ENCODE measurements at places on chromosomes 2 and 18.

DNA sequence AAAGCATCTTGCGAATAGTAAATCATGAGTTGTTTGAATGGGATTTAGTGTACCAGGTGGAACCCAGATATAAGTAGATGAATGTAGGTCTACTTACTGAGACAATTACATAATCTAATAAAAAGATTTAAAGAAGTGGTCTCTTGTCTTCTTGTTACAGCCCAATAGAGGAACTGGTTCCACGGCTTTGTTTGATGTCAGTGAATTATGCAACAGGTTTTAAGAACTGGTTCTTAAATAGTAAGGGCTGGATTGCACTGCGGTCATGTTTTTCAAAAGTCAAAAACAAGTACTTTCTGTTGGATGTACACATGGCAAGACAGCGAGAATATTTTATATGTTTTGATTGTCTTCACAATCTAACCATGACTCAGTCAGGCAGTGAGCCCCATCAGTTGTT is 15.4 kb upstream of the SLC9A2 start:
- peak; percentile 72 for DNase-seq

- no peak for DNase-seq
Observed at GRCh38 chr18:23495723-23496440, 7.4 kb upstream of the RMC1 start.

GRCh38 chr2:58479535-58480140 is 238.5 kb upstream of the FANCL start:
- no peak for DNase-seq

- no peak for DNase-seq
Observed at GRCh38 chr2:33316328-33316727, 160.1 kb upstream of the RASGRP3 start.

- no peak for DNase-seq
Observed at GRCh38 chr18:54957296-54957832, 1.9 kb downstream of the CCDC68 start.

- DNase-seq: no peak
Observed at GRCh38 chr18:46133534-46133933, 29.3 kb downstream of the HAUS1 start.

DNA sequence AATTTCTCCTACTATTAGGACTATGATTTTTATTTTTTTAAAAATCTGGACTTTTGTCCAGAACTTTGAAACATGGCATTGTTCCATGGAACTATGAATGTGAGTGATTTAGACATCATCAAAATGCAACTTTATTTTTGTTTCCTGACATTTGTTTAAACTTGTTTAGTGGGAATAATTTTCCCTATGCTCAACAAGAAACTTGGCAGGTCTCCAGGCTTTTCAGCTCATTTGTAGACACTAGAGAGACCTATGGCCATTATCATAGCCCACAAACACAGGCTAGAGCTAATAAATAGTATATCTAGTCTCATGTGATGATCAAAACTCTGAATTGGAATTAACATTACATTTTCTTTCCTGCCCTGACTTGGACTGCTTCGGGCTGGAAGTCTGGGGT is 145.1 kb upstream of the CELF4 start:
- DNase-seq: no peak

- no peak for DNase-seq
Observed at GRCh38 chr2:201383136-201383535, 26.0 kb upstream of the FLACC1 start.

DNA sequence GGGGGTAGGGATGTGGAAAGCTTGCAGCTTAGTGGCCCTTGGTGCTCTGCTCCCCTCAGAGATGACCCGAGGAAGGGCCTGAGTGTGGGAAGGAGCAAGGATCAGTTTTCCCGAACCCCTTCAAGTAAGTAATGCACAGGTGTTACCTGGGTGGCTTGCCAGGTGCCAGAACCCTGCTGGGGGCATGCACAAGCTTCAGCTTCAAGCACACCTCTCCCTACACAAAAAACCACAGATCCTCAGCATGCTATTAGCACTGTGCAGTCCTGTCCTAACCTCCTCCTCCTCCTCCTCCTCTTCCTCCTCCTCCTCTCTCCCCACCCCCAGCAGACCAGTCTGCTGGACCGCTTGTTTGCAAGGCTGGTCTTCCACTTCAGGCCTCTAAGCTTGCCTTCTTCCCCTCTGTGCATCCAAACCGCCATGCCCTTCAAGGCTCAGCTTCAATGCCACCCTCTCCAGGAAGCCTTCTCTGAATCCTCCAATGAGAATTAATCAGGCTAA is 114.8 kb downstream of the ACAA2 start:
- no peak for DNase-seq

GRCh38 chr2:206989311-206989710 is 50.0 kb downstream of the CPO start:
- DNase-seq: no peak

DNA sequence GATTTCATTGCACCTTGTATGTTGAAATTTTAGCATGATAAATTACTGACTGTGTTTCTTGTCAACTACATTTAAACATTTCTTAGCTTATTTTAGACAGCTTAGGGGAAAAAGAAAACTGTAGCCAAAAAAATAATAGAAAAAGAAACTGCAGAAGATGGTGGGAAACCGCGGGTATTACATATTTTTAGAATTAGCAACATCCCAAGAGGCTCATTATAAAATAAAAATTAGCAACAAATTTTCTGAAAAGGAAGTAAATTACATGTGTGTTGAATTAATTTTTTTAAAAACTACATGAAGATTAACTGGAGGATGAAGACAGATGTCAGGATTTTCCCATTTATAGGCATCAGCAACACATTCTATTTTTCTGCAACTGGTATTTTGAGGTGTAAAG is 4.3 kb downstream of the PELI1 start:
- no peak for DNase-seq

DNA sequence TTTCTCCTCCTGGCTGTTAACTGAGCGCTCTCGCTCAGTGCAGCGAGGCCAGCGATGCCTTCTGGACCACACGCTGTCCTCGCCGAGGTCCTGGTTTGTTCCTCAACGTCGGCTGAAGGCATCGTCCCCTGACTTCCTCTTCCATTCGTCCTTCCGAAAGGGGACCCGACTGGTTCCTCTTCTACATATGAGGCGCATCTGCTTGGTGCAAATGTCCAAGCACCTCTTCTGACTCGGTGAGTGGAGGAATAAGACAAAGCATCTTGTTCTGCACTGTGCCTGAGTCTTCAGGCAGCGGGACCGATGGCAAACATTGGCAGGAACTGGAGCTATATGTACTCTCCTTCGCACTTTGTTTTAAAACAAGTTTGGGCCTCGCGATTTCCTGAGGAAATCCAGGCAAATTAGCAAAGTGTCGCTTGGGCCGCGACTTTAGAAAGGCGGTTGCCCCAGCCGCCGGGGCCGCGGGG is 621 bp upstream of the KCNS3 start:
- DNase-seq: no peak

DNA sequence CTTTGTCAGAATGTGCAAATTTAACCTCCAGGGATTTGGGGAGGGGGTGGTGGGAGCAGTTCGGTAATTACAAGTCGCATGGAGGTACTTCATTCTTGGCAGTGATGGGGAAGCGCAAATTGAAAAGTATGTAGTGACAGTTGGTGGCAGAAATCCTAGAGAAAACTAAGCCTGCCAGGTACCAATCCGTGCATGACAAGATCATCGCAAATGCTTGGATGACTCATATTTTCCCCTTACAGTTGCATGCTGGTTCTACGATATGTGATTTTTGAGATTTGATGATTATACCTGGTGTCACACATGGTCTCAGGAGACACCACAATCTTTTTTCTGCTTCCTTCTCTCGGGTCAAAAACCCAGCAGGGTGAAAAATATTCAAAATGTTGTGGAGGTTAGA is 479.7 kb upstream of the ID2 start:
- DNase-seq: no peak

DNA sequence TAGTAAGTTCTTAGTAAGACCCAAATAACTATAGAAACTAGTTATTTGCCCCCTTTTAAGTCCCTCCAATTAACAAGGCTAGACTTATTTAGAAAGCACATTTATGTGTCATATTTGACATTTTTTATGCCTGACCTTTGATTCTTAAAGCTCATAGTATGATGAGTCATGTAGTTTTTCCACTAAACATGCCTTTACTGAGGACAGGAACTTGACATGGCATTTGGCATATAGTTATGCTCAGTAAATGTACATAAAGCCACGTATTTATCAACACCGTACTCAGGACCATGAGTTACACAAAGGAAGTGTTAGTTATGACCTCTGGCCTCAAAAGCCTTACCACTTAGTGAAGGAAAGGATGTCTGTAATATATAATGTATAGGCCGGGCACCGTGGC is 78.9 kb downstream of the GNAL start:
- DNase-seq: no peak

Data from SIG-M5 (cell line).